Activated T-cell treated with anti-CD3 and anti-CD28 coated beads for 1 hour (primary cell): ENCODE measurements at places on chromosomes 12 and 14.
A peak's percentile ranks its signal among the peaks of the same experiment; 100 is the strongest.

DNA sequence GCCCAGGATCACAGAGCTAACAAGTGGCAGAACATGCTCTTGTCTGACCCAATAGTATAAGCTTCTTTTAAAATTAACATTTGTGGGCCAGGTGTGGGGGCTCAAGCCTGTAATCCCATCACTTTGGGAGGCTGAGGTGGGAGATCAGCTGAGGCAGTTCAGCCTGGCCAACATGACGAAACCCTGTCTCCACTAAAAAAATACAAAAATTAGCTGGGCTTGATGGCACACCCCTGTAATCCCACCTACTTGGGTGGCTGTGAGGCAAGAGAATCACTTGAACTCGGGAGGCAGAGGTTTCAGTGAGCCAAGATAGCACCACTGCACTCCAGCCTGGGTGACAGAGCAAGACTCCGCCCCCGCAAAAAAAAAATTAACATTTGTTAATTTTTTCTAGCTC is 33.0 kb upstream of the IL22 start:
- no peak for DNase-seq

DNA sequence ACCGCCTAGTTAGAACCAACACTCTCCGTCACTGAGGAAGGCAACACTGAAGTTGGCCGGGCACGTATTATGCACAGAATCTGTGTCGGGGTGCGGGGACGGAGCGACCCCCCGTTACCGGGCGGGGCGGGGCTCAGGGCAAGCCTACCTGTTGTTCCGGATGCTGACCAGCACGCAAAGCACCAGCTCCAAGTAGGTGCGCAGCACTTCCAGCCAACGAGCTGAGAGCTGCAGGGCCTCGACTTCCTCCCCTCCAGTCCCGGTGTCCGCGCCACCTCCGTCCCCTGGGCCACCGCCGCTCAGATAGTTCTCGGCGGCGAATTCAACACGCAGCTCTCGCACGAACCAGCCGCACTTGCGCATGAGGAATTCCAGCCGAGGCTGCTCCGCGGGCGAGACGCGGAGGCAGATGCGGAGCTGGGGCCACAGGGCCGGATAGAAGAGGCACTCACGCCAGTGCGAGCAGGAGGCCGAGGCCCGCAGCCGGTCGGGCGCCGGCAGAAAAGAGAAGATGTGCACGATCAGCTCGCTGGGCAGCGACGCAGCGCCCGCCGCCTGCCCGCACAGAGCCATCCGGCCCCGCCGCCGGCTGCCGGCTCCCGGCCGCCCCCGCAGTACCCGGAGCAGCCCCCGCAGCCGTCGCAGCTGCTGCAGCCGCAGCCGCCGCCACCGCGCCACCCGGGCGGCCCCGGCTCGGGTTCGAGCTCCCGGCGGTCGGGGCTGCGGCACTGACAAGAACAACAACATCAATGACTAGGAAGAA is 636 bp downstream of the FBXO33 start:
- DNase-seq, result peak; percentile 23

GRCh38 chr12:47935184-47935583 is 28.2 kb upstream of the TMEM106C start:
- no peak for DNase-seq

DNA sequence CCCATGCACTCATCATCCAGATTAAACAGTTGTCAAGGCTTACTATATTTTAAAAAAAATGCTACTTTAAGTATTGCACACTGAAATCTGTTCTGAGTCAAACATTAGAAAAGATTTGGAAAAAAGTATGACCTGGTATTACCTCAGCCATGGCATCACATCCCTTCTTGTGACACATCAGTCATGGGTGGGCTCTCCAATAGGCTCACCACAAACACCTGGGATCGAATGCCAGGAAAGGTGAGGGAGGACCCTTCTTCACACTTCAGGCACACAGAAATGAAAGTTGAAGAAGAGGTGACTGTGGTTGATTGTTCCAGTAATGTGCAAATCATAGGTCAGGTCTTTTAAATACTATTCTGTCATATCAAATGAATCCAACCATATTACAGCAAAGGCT is 36.6 kb upstream of the GZMB start:
- no peak for DNase-seq

DNA sequence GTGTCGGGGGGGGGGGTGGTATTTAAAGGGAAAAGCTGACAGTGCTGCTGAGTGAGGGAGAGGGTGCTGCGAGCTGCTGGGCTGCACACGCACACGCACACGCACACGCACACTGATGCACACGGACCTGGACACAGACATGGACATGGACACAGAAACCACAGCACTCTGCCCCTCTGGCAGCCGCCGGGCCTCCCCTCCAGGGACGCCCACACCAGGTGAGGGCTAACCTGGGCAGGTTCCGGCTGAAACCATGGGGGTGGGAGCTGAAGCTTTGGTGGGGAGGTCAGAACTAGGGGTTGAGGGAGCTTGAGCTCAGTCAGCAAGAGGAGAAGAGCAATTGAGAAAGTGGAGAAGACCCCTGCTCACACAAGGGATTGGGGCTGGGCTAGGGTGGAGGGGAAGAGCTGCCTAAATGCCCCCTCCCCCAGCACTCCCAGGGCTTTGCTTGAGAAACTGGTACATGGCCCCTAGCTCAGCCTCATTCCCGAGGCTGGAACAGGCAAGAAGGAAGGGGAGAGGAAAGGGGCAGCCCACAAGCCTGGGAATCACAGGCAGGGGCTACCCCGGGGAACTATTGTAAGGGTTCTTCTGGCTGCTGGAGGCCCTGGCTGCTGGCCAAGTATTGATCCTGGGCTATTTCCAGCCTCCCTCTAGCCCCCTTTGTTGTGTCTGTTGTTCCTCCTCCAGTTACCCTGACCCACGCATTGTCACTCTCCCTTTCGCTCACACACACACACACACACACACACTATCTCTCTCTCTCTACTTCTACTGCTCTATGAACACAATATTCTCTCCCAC is at the start of gene REM2:
REM2 (plus strand) TSS at position 50 of the 804 bp plus-strand sequence; CDS start at position 116, 66 bp downstream.
- no peak for DNase-seq

GRCh38 chr14:91996948-91997371 is 42.9 kb downstream of the TRIP11 start:
- DNase-seq, result no peak

- DNase-seq, result no peak
These were observed 7.2 kb downstream of the CD69 start for GRCh38 chr12:9753498-9753897.

- DNase-seq, result no peak
These were observed 112.6 kb downstream of the BRMS1L start for GRCh38 chr14:35938770-35939169.

- DNase-seq, result no peak
These were observed 3.2 kb downstream of the PPP1R1A start for GRCh38 chr12:54585243-54585642.

- DNase-seq, result no peak
These were observed 36.9 kb upstream of the PRMT8 start for GRCh38 chr12:3453990-3454680.

DNA sequence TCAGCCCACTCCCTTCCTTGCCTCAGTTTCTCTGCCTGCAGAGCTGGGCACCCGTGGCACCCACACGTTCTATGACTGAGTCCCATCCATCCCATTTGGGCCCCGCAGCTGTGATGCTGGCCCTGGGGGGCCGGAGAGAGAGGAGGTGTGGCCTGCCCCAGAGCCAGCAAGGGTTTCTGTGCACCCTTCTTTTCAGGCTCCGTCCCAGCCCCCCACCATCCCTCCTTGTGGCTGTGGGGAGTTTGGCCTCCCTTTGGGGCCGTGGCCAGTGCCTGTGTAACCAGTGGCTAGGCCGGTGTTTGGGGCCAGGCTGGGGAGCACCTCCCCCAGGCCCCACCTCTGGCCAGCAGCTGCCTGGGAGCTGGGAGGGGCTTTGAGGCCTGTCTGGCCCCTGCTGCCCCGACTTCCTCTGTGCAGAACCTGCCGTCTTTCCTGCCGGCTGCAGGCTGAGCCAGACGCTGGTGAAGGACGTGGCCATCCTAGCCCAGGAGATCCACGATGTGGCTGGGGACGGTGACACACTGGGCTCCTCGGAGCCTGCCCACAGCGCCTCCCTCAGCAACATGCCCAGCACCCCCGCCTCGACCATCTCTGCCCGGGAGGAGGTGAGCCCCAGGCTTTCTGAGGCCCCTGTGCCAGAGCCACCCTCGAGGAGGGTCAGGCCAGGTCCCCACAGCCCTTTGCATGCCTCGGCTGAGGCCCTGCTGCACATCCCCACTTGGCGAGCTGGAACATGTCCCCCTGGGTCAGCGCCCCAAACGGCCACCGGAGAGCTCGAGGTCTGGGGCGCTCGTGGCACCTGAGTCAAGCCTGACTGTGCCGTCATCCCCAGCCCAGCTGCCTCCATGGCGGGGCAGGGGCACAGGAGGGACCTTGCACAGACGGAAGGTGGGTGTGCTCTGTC is 27.7 kb downstream of the CEP170B start:
- DNase-seq, result no peak

- no peak for DNase-seq
These were observed 6.2 kb downstream of the CMKLR1 start for GRCh38 chr12:108332791-108333382.

DNA sequence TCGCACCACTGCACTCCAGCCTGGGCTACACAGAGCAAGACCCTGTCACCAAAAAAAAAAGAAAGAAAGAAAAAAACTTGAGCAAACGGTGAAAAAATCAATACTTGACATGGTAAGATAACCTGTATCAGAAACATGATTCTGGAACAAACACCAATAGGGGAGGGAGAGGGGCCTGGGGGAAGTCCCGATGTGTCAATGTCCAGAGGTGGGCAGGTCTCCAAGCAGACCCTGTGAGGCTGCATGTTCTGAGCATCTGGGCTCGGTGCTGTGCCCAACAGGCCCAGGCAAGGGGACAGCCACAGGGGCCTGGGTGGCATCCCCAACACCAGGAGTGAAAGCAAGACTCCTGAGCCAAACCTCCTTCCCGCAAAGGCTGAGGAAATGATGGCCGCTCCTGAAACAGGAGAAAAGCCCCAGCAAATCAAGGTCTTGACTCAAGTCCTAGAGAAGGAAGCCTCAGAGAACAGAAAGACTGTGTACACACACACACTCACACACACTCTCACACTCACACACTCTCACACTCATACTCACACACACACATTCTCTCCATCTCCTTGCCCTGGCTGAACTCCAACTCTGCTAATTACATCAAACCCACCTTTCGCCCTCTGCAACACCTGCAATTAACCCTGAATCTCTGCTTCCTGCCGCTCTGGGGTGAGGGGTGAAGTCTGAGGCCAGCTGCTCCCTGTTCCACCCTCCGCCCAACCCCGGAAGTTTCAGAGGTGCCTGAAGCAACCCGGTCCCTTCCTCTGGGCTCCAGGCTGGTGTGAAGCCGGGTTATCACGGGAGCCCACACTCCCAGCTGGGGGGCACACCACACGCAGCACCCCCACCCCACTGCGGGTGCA is 20.4 kb downstream of the CCDC88C start:
- peak; percentile 52 for DNase-seq

GRCh38 chr12:127419111-127419510 is 847.9 kb upstream of the TMEM132C start:
- no peak for DNase-seq

GRCh38 chr14:72513965-72514659 is 379.8 kb downstream of the DPF3 start:
- DNase-seq, result no peak

DNA sequence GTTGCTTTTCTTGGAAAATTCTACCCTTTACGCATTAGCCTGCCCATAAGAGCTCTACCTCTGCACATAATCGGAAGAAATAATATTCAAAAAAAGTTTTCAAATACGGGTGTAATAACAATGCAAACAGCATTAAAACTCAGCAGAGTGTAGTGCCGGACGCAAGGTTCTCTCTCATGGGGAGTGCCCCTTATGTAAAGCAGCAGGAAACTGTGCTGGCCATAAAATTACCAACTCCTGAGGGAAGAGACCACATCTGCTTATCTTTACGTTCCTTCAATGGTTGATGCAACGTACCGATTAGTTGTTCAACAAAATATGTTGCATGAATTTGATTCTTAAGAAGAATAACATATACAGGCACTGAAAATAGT is 118.7 kb upstream of the TMCC3 start:
- DNase-seq, result no peak

- DNase-seq, result no peak
These were observed 55.3 kb downstream of the DERA start for GRCh38 chr12:15966426-15966825.

DNA sequence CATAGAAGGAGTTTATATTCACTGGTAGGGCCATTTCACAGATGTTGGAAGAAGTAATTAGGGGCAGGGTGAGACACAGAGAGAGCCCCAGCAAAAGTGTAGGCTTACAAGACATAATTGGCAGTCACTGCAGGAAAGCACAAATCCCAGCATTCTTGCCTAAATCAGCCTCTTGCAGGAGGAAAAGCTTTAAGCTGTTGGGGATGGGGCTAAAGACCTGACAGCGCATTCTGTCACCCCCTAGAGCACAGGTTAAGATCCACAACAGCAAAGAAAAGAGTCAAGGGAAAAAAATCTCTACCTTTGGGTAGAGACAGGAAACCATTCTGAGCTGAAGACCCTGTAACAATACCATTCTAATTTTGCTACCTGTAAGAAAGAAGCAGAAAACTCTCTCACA is 409.0 kb downstream of the DAD1 start:
- DNase-seq, result no peak

GRCh38 chr12:77003246-77003645 is 62.1 kb downstream of the E2F7 start:
- no peak for DNase-seq

DNA sequence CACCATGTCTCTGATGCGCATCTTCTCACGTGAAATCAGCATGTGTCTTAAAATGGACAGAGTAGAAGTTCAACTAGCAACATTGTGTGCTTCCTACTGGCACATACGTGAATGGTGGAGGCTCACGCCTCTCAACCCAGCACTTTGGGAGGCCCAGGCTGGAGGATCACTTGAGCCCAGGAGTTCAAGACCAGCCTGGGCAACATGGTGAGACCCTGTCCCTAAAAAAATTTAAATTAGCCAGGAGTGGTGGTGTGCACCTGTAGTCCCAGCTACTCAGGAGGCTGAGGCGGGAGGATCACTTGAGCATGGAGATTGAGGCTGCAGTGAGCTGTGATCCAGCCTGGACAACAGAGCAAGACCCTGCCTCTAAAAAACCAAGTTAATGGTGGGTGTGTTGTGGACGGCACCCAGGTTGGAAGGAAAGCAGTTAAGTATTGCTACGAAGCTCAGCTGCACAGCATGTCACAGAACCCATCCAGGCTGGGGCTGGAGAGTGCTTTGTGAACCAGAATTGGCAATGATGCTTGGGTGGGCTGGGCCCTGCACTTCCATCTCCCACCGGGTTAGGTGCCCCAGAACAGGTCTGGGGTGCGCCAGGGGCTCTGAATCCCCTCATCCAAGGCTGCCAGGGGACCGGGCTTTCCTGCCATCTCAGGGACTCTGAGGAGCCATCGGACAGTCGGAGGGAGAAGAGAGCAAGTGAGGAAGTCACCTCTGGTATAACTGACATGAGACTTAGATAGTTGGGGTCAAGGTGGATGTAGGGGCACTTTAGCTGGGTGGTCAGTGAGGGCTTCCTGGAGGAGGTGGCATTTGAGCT is 33.0 kb upstream of the ULK1 start:
- DNase-seq, result no peak

- DNase-seq, result no peak
These were observed 58.4 kb downstream of the LLPH start for GRCh38 chr12:66072135-66072534.

GRCh38 chr12:104049903-104050356 is at the start of gene GLT8D2:
GLT8D2 (minus strand) TSS chr12:104050187; CDS start chr12:104019648, 30,539 bp downstream.
- DNase-seq, result no peak

- DNase-seq, result no peak
These were observed 285.3 kb downstream of the DPF3 start for GRCh38 chr14:72608391-72609204.
